Left ventricle myocardium inferior (tissue), 1 donor: ENCODE measurements at places on chromosomes 5 and 9. TPM values are rescaled to one million over a fixed set of nuclear protein-coding genes. Genes with fewer than 3 reads are reported as not detected.

GRCh38 chr5:72452515-72453245 lies 54.5 kb downstream of the ZNF366 start:
- H3K27me3 ChIP-seq = no peaks in the 10 kb centered on the region
- peaks cover 82% of the 10 kb centered on the region for H3K4me1 ChIP-seq
- H3K36me3 ChIP-seq = peaks cover 4% of the 10 kb centered on the region
- H3K4me3 ChIP-seq = no peak overlapping the region

TERT gene
- total RNA-seq = not detected

GRCh38 chr5:44942524-44943001 lies 133.8 kb downstream of the MRPS30 start:
- no peaks in the 10 kb centered on the region for H3K27me3 ChIP-seq
- no peak for DNase-seq
- H3K4me1 ChIP-seq = no peaks in the 10 kb centered on the region

CFAP157 gene
- total RNA-seq = not detected

GDNF gene
- 0.27 TPM for total RNA-seq

FOXD4L6 gene
- total RNA-seq = not detected

THOC3 gene
- total RNA-seq = 9.7 TPM

- no peaks in the 10 kb centered on the region for H3K27me3 ChIP-seq
- peak overlapping the region; percentile 87 for H3K27ac ChIP-seq
- peaks cover 95% of the 10 kb centered on the region for H3K36me3 ChIP-seq
- H3K4me3 ChIP-seq = no peak overlapping the region
- H3K4me1 ChIP-seq = peaks cover 65% of the 10 kb centered on the region
- peak; percentile 74 for DNase-seq
These were observed 113.9 kb downstream of the DAB2IP start for GRCh38 chr9:121765021-121765950.

DNA sequence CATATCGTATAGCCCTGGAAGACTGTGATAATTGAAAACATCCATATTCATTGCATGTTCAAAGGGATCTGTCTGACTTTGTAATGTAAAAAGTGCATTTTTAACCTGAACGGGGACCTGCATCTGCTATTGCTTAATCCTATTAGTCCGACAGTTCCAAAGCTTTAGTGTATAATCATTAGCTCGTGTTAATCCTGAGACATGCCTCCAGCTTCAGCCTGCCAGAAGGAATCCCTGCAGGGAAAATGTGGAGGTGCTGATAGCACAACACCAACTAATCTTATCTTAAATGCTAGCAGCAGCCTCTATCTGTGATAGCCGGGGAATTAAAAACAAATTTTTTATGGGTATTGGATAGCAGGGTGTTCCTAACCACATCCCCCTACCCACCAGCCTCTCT lies 495.2 kb downstream of the TLE4 start:
- no peak overlapping the region for H3K4me3 ChIP-seq
- H3K27me3 ChIP-seq = peaks cover 23% of the 10 kb centered on the region
- H3K4me1 ChIP-seq = no peaks in the 10 kb centered on the region

- no peak overlapping the region for H3K4me3 ChIP-seq
- H3K36me3 ChIP-seq = no peaks in the 10 kb centered on the region
- no peak overlapping the region for H3K27ac ChIP-seq
- no peaks in the 10 kb centered on the region for H3K27me3 ChIP-seq
These were observed 115.6 kb downstream of the CETN3 start for GRCh38 chr5:90293931-90294330.

YIPF5 gene
- 26.1 TPM for total RNA-seq

GRCh38 chr9:91374939-91375338 lies 13.2 kb upstream of the AUH start:
- H3K4me3 ChIP-seq = no peak overlapping the region
- peaks cover 7% of the 10 kb centered on the region for H3K4me1 ChIP-seq
- H3K36me3 ChIP-seq = no peaks in the 10 kb centered on the region
- DNase-seq = no peak
- no peak overlapping the region for H3K27ac ChIP-seq
- H3K27me3 ChIP-seq = no peaks in the 10 kb centered on the region

HTR1A gene
- not detected for total RNA-seq

GABRA1 gene
- total RNA-seq = not detected

GRCh38 chr5:41788941-41789368 lies 81.3 kb downstream of the OXCT1 start:
- peaks cover 6% of the 10 kb centered on the region for H3K36me3 ChIP-seq
- H3K27ac ChIP-seq = no peak overlapping the region

- no peak overlapping the region for H3K27ac ChIP-seq
- no peaks in the 10 kb centered on the region for H3K27me3 ChIP-seq
- H3K4me1 ChIP-seq = no peaks in the 10 kb centered on the region
- no peak for DNase-seq
- no peak overlapping the region for H3K4me3 ChIP-seq
These were observed 256.0 kb downstream of the TMEM167A start for GRCh38 chr5:82820961-82821845.

SNCAIP gene
- total RNA-seq = 1.4 TPM

LIX1 gene
- total RNA-seq = not detected

DNA sequence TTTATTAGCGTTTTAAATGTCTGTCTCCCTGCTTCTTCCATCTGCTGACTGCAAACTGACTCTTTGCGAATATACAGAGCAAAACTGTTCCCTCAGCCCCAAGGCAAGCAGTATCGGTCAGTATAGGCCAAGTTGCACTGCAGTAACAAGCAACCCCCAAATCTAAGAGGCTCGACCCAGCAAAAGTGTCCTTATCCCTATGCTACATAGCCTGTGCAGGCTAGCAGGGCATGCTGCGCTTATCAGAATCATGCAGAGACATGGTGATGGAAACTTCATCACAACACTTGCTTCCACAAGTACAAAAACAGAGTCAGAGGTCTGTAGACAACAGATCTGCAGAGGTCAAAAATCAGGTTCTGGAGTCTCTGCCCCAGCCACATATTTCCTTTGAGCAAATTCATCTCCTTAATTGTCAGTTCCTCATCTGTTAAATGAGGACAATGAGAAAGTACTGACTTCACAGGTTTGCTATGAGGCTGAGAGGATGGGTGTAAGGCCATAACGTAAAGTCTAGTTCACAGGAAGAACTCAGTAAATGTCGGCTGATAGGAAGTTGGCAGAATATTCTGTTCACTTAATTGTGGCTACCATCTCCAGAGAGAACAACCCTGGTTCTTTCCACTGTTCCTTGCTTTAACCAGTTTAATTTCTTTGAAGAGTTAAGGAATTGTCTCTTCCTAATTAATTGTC lies 9.6 kb upstream of the IL17B start:
- no peaks in the 10 kb centered on the region for H3K27me3 ChIP-seq
- no peak overlapping the region for H3K4me3 ChIP-seq
- H3K27ac ChIP-seq = peak overlapping the region; percentile 94
- DNase-seq = no peak
- H3K4me1 ChIP-seq = peaks cover 72% of the 10 kb centered on the region
- H3K36me3 ChIP-seq = no peaks in the 10 kb centered on the region

- peaks cover 53% of the 10 kb centered on the region for H3K4me1 ChIP-seq
- no peak overlapping the region for H3K27ac ChIP-seq
- H3K4me3 ChIP-seq = no peak overlapping the region
- H3K36me3 ChIP-seq = peaks cover 37% of the 10 kb centered on the region
- no peaks in the 10 kb centered on the region for H3K27me3 ChIP-seq
- DNase-seq = no peak
These were observed 2.9 kb downstream of the WDR38 start for GRCh38 chr9:124855944-124856765.

DCAF12 gene
- total RNA-seq = 16.4 TPM
